Breast epithelium (tissue), 4 donors: ENCODE measurements at places on chromosomes 2 and 18. TPM values are rescaled to one million over a fixed set of nuclear protein-coding genes. Genes with fewer than 3 reads are reported as not detected.

Gene FSIP2
- 1.6 TPM for total RNA-seq

Gene ALPG
- total RNA-seq, result not detected

Gene MERTK
- 84.3 TPM for total RNA-seq

Gene NDUFS1
- 55.1 TPM for total RNA-seq

Gene PLEKHH2
- total RNA-seq, result 42.1 TPM

Gene CCL20
- 6.7 TPM for total RNA-seq

Gene GAD1
- 0.15 TPM for total RNA-seq

Gene FIGN
- total RNA-seq, result 2.6 TPM

Gene COL4A4
- 1.6 TPM for total RNA-seq

Gene OR6B2
- total RNA-seq, result not detected

Gene SKOR2
- not detected for total RNA-seq

GRCh38 chr2:149466635-149467034 lies 120.9 kb downstream of the MMADHC start:
- no peaks in the 10 kb centered on the region for H3K36me3 ChIP-seq
- H3K27ac ChIP-seq, result no peak overlapping the region
- H3K4me3 ChIP-seq, result no peak overlapping the region
- DNase-seq, result no peak
- no peaks in the 10 kb centered on the region for H3K27me3 ChIP-seq

- H3K4me1 ChIP-seq, result peaks cover 3% of the 10 kb centered on the region
- no peak overlapping the region for H3K27ac ChIP-seq
- H3K4me3 ChIP-seq, result no peak overlapping the region
- H3K36me3 ChIP-seq, result no peaks in the 10 kb centered on the region
Measured at GRCh38 chr2:99715956-99716355, 226.1 kb upstream of the REV1 start.

- H3K4me3 ChIP-seq, result no peak overlapping the region
- peaks cover 17% of the 10 kb centered on the region for H3K36me3 ChIP-seq
- H3K27me3 ChIP-seq, result no peaks in the 10 kb centered on the region
- no peaks in the 10 kb centered on the region for H3K4me1 ChIP-seq
Measured at GRCh38 chr2:127275789-127276188, 18.2 kb downstream of the ERCC3 start.

GRCh38 chr2:33426666-33427231 lies 49.7 kb upstream of the RASGRP3 start:
- no peaks in the 10 kb centered on the region for H3K27me3 ChIP-seq
- H3K4me3 ChIP-seq, result no peak overlapping the region
- H3K36me3 ChIP-seq, result no peaks in the 10 kb centered on the region
- no peak overlapping the region for H3K27ac ChIP-seq

DNA sequence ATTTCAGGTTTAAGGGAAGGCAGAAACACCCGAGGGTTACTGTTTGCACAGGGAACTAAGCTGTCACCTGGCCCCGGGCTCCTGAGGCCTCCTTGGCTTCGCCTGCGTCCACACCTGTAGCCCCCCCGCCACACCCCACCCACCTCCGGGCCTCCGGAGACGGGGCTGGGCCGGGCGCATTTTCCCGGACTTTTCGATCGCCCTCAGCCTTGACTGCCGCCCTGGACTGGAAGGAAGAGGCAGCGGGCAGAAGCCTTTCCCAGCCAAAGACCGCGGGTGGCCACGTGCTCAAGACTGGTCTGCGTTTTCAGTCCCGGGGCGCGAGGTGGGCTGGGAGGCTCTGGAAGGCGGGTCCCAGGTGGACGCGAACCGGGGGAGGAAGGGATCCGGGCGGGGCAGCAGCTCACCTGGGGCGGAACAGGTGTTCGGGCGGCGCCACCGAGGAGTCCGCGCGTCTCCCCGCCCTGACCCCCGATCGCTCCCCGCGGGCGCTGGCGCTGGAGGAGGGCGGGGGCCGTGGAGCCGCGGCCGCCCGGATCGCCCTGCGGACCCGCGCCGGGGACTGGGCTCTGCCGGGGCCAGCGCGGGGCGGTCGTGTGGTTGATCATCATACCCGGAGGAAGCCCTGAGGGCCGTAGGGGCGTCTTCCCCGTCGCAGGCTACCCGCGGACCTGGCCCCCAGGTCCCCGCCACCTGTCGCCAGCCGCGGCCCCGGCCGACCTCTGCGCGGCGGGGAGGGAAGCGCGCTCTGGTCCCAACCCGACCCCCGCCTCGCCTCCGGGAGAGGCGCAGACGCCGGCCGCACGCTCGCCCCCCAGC lies 3.2 kb downstream of the ID2 start:
- peaks cover 7% of the 10 kb centered on the region for H3K4me1 ChIP-seq
- no peaks in the 10 kb centered on the region for H3K27me3 ChIP-seq

DNA sequence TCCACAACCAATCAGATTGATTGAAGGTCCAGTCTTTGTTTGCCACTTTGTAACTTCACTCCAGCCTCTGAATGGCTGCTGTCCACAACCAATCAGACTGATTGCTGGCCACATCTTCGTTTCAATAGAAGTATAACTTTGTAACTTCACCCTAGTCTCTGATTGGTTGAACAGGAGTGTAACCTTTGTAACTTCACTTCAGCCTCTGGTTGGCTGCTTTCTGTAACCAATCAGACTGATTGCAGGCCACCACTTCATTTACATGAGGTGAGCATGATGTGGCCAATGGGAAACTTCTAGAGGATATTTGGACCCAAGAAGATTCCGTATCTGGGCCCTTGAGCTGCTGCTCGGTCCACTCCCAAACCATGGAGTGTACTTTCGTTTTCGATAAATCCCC lies 16.9 kb upstream of the ALPP start:
- no peaks in the 10 kb centered on the region for H3K4me1 ChIP-seq
- no peak overlapping the region for H3K4me3 ChIP-seq
- DNase-seq, result no peak
- H3K36me3 ChIP-seq, result no peaks in the 10 kb centered on the region
- no peak overlapping the region for H3K27ac ChIP-seq

GRCh38 chr18:48553236-48553635 lies 14.4 kb downstream of the CTIF start:
- H3K4me1 ChIP-seq, result peaks cover 2% of the 10 kb centered on the region
- peak overlapping the region; percentile 48 for H3K27ac ChIP-seq
- H3K27me3 ChIP-seq, result no peaks in the 10 kb centered on the region
- no peaks in the 10 kb centered on the region for H3K36me3 ChIP-seq

DNA sequence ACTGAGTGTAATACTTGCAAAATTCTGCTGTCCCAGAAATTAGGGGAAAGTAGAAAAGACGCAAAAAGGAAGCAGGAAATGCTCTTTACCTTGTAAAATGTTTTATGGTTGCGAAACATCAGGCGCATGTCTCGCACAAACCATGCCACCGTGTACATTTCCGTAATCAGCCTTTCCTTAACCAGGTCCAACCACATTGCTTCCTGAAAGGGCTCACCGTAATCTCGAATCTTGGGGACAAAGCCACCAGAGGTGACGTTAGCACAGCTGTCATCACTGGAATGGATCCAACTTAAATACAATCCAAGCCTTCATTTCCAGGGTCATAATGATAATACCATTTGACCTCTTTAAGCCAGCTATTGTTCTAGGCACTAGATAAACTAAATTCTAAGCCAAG lies 49.3 kb downstream of the SP110 start:
- H3K27me3 ChIP-seq, result no peaks in the 10 kb centered on the region
- H3K4me1 ChIP-seq, result no peaks in the 10 kb centered on the region
- H3K27ac ChIP-seq, result no peak overlapping the region

DNA sequence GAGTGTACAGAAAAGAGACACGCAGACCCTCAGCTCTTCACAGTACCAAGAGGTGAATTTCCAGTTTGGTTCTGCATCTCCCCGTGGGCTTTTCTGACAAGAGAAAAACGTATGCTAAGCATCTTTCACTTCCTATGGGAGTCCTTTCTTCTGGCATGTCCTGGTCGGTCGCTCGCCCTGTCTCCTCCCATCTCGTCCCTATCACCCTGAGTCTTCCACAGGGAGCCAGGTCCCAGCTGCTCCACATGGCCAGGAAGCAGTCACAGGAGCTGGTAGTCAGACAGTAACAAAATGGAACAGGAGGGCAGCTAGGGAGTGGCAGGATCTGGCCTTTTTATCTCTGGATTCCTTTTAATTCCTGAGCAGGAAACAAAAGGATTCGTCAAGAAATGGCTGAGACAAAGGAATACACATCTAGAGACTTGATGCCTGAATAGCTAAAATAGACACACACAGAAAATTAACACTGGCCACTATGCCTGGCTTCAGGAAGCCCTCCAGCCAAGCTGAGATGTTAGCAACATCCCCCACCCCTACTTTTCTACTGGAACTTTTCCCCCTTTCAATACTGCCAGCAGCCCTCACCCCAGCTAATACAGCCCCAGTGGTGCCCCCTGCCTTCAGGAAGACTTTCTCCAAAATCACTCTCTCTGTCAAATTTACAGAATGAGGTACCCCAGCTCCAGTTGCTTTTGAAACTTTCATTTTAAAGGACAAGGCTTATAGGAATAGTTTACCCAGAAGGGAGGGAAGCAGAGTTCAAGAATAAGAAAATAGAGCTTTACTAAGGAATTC lies 136.1 kb downstream of the DNER start:
- no peaks in the 10 kb centered on the region for H3K27me3 ChIP-seq
- DNase-seq, result no peak
- H3K4me1 ChIP-seq, result no peaks in the 10 kb centered on the region
- H3K36me3 ChIP-seq, result no peaks in the 10 kb centered on the region
- H3K4me3 ChIP-seq, result no peak overlapping the region

- no peak overlapping the region for H3K4me3 ChIP-seq
- H3K27me3 ChIP-seq, result no peaks in the 10 kb centered on the region
- no peaks in the 10 kb centered on the region for H3K4me1 ChIP-seq
- H3K27ac ChIP-seq, result no peak overlapping the region
Measured at GRCh38 chr2:219560037-219560892, 11.1 kb downstream of the OBSL1 start.

DNA sequence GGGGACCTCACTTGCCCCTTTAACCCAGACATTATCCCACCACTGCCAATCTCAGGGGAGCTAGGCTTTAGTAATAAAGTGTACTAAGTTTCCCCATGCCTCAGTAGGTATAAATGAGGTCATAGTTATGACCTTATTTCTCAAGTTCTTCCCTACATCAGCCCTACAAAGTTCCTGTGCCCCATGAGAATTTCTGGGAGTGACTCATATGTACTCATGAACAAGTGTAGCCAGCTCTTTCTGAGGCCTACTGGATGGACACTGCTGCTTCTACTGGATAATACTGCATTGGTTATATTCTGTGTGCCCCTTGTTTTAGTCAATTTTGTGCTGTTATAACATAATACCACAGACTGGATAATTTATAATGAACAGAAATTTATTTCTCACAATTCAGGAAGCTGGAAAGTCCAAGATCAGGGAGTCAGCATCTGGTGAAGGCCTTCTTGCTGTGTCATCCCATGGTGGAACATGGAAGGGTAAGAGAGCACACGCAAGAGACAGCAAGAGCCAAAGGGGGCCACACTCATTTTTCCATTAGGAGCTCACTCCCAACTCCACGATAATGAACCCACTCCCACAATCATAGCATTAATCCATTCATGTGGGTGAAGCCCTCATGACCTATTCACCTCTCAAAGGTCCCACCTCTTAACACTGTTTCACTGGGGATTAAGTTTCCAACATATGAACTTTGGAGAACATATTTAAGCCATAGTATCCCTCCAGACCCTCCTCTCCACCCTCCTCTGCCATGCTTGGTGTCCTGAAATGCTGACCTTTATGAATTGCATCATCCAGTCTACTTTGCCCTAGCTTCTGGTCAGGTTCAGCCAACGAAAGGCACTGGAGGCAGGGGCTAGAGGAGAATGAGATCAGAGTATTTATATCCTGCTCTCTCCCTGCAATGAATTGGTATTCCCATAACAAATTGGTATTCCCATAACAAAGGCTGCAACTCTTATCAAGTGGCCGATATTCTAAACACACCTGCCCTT lies 25.4 kb upstream of the ST3GAL5 start:
- H3K4me1 ChIP-seq, result no peaks in the 10 kb centered on the region
- no peak overlapping the region for H3K27ac ChIP-seq
- H3K36me3 ChIP-seq, result no peaks in the 10 kb centered on the region
- DNase-seq, result no peak
- H3K27me3 ChIP-seq, result no peaks in the 10 kb centered on the region

- peak overlapping the region; percentile 21 for H3K4me3 ChIP-seq
- no peak for DNase-seq
- H3K27me3 ChIP-seq, result no peaks in the 10 kb centered on the region
Measured at GRCh38 chr18:59083136-59083818, 56.4 kb upstream of the SEC11C start.

DNA sequence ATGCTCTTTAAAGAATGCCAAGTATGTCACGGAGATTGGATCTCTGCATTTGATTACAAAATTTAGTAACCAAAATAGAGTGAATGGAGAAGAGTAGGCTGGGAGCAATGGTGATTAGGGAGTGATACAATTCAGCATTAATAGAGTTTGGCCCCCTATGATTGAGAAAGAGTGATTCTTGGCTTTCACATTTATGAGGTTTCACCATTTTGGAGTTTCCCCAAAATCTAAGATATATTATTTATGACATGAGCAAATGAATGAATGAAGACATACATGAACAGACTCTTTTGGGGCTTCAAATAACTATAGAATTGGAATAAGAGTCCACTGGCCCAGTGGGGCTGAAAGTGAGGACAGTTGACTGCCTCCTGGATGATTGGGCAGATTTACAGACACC lies 255.2 kb downstream of the LPIN1 start:
- no peak overlapping the region for H3K4me3 ChIP-seq
- DNase-seq, result no peak
- H3K36me3 ChIP-seq, result no peaks in the 10 kb centered on the region
- no peaks in the 10 kb centered on the region for H3K4me1 ChIP-seq

DNA sequence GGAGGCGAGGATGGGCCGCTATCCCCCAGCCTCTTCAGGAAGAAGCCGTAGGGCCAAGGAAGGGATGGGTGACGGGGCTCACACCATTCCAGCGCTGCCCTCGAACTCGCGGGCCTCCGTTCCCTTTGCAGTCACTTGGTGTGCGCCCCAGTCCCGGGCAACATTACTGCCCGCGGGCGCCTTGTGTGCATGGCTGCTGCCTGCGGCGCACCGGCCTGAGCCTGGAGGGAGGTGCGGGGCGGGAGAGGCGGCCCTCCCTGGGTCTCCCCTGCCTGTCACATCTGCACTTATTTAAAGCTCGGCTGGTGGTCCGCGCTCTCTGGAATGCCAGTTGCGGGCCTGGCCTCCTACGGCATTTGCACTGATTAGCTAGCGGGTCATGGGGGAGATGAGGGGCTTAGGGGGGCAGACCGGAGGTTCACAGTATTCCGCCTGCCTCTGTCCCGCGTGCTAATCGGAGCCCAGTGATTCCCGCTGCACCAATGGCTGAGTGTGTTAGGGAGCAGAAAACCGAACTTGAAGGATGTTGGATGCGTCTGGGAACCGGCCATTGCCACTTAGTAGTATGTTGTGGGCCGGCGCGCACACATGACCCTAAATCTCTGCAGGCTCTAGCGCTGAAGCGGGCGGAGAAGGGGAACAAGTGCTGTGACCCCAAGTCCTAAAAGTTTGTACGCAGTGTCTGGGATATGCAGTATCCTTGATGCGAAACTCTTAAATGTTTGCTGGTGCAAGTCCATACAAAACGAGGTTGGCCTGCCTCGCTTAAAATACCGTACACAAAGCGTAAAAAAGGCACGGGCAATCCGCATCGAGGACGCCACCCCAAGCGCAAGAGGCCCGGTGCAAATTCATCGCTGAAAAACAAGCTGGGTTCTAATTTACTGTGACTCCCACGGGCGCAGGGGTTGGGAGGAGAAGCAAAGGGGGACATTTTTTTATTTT lies 161.2 kb upstream of the SIX2 start:
- H3K4me1 ChIP-seq, result no peaks in the 10 kb centered on the region
- H3K27me3 ChIP-seq, result peaks cover 32% of the 10 kb centered on the region
- no peaks in the 10 kb centered on the region for H3K36me3 ChIP-seq
- peak overlapping the region; percentile 52 for H3K4me3 ChIP-seq
